Activated naive CD8-positive, alpha-beta T cell treated with anti-CD3 and anti-CD28 coated beads for 36 hours (primary cell): ENCODE measurements at places on chromosomes 12 and 14. TPM values are rescaled to one million over a fixed set of nuclear protein-coding genes. Genes with fewer than 3 reads are reported as not detected.

OVCH1 gene
- total RNA-seq: not detected

MMP14 gene
- total RNA-seq: 1.1 TPM

DBX2 gene
- total RNA-seq: not detected

CEP170B gene
- 4.7 TPM for total RNA-seq

NKX2-1 gene
- not detected for total RNA-seq

VWF gene
- 0.25 TPM for total RNA-seq

PTCSC3 gene
- total RNA-seq: not detected

SLC25A47 gene
- not detected for total RNA-seq

LMO3 gene
- total RNA-seq: not detected

NTF3 gene
- total RNA-seq: not detected

CMKLR1 gene
- not detected for total RNA-seq

ZNF384 gene
- total RNA-seq: 61.8 TPM

EFS gene
- total RNA-seq: not detected

ANAPC7 gene
- total RNA-seq: 66.6 TPM

LUM gene
- total RNA-seq: not detected

EML5 gene
- total RNA-seq: 3.0 TPM

NGB gene
- total RNA-seq: not detected

SYT10 gene
- total RNA-seq: not detected
